Left renal cortex interstitium (tissue), 4 donors: ENCODE measurements at places on chromosomes 4 and X.

- no peak for DNase-seq
Observed at GRCh38 chrX:106203315-106203714, 35.2 kb downstream of the PWWP3B start.

DNA sequence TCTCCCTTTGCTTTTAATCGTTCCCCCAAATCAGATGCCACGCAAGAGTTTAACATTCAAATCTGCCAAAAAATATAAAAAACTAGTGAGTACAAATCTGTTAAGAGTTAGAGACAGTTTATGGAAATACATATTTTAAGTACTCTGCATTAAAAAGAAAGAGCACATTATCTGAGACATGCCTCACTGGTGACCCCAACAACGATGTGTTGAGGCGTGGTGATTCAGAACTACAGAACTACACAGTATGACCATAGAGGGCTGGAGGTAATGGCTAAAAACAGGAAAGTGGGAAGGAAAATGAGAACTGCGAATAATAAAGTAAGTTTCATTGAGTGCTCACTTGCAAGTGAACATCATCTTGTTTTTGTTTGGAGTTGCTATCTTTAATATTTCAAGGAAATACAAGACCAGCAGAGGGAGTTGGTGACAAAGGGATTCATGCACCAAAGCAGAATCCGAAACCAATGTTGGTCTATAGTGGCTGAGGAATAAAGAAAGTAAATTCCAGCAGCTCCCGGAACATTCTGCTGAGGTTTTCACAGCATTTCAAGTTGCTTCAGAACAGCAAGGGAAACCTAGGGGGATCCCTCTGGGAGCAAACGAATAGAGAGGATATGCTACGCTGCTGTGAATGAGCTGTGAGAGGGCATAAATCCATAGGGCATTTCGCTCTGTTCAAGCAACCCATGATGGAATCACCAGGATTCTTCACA lies 92.2 kb downstream of the DCHS2 start:
- DNase-seq: no peak

DNA sequence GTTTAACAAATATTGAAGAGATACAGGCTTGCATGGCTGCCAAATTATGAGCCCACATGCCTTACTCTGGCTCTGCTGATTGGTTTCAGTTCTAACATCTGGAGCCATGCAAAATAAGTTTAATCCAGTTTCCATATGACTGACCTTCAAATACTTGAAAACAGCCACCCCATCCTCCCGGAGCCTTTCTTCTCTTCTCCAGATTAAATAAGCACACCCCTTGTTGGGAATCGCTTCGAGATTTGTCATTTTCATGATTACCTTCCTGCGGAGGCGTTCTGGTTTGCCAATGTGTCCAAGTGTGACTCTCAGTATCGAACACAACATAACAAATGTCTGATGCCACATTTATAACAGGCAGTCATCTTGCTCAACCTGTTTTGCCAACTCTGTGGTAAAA lies 101.6 kb upstream of the JADE1 start:
- no peak for DNase-seq

DNA sequence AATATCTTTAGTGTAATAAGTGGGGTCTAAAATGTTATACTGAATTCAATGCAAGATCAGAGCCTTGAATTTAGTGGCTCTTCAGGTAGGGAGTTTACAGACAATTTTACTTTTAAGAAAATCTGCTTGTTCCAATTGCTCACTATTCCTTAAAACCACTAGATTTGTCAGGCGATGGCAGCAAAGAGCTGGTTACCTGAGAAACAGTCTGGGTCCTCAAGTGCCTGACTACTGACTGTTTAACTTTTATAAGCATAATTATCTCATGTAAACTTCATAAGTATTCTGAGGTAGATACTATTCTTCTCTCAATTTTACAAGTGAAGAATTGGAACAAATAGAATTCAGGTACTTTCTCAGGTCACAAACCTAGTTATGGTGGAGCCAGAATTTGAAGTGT lies 84.3 kb downstream of the RRAGB start:
- DNase-seq: no peak

DNA sequence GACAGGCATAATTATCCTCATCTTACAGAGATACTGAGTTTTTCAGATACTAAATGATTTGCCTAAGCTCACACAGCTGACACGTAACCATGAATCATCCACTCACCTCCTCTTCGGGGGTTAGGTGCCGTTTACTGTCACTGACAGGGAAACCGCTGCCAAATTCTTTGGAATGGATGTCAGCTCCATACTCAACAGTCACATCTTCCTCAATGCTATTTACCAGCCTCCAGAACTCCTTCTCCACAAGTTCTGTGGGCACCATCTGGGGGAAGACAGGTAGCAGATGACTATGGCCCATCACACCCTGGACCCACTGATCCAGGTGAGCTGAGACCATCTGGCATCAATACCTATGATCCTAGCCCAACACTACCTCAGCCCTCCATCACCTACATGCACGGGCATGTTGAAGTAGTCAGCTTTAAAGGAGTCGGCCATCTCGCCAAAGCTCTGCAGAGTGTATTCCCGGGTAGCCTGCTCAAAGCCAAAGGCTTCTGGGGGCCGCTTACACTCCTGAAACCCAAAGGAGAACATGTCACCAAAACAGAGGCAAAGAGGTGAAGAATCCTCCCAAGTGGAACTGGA lies 13.5 kb downstream of the KDM5C start:
- DNase-seq: no peak

DNA sequence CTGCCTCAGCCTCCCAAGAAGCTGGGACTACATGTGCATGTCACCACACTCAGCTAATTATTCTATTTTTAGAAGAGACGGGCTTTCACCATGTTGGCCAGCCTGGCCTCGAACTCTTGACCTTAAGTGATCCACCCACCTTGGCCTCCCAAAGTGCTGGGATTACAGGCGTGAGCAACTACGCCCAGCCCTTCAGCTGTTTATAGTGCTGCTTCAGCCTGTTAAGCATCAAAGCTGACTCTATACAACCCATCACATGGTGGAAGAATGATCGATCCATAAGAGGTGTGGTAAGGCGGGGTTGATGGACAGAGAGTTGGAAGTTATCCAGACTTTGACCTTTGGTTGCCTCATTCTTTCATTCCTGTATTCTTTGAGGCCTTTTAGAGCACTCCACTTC lies 56.2 kb upstream of the RAPGEF2 start:
- no peak for DNase-seq

DNA sequence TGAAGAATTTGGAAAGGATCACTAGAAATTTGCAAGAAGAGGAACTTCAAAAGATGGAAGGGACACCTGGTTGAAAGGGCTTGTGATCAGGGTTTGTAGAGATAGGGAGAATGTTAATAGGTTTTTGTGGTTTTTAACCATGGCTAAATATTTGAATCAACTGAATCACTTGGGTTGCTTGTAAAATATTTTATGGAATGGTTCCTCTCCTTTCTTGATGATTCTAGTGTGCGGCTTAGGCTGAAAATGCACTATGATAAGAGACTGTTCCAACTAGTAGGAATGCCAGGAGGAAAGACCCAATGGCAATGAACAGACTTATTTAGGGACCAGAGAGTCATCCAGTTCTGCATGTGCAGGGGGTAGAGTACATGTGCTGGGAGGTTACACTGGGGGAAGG lies 408.2 kb downstream of the ARHGAP24 start:
- DNase-seq: no peak

DNA sequence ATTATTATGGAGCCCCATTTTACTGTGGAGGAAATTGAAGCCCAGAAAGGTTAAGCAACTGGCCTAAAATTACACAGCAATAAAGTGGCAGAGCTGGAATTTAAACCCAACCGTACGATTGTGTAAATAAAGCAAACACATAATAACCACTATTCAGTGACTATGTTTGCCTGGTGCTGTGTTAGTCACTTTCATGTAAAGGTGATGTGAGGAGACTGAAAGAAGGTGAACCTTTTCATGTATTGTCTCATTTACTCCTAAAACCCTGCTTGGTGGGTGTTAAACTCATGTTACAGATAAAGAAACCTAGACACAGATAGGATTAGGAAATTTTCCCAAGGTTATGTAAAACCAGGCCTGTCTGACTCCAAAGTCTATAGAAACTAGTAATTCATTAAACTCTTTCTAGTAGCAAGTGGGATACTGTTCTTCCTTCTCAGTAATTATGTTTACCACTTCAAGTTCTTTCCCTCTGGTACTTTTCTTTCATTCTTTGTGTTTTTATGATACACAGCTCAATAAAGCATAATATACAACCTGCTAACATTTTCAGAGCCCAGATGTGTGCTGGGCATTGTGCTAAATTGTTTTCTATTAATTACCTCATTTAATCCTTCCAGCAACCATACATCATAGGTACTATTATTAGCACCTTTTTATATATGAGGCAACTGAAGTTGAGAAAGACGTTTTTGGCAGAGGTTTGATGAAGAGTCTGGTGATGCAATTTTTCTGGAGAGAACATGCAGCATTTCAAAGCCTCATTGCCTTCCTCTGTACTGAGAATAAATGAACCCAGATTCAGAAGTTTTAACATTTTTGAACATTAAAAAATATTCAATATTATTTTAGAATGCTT lies 202.7 kb downstream of the SPRY1 start:
- DNase-seq: no peak

DNA sequence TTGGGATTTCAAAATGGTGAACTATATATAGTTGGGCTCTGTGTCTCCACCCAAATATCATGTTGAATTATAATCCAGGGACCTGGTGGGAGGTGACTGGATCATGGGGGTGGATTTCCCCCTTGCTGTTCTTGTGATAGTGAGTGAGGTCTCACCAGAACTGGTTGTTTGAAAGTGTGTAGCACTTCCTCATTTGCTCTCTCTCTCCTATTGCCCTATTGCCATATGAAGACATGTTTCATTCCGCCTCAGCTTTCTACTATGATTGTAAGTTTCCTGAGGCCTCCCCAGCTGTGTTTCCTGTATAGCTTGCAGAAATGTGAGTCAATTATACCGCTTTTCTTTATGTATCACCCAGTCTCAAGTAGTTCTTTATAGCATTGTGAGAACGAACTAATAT lies 545.6 kb downstream of the TRAM1L1 start:
- no peak for DNase-seq
